ENCODE measurements at places on chromosomes 5 and 9.

DNA sequence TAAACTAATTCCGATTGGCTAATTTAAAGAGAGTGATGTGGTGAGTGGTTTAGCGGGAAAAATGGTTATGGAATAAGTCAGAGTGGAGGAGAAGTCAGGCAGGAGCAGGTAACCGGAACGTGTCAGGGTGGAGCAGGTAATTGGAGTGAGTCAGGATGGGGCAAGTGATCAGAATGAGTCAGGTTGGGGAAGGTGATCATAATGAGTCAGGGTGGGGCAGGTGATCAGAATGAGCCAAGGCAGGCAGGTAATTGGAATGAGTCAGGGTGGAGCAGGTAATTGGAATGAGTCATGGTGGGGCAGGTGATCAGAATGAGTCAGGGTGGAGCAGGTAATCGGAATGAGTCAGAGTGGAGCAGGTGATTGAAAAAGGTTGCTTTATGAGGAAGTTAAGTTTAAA, 101.4 kb downstream of the TMEM167A start:
- no peak for DNase-seq

DNA sequence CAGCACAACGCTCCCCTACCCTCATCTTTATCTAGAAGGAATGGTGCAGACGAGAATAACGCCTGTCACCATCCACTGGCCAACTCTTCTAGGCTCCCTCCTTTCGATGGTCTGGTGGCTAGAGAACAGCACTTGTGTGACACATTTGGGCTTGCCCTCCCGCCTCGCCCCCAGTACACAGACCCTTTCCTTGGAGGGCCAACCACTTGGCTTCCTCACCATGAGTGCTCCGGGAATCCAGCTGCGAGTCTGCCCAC, 1.4 kb downstream of the GNAQ start:
- peak; percentile 19 for DNase-seq

GRCh38 chr5:180799902-180800801, 2.5 kb downstream of the MGAT1 start:
- DNase-seq = no peak

DNA sequence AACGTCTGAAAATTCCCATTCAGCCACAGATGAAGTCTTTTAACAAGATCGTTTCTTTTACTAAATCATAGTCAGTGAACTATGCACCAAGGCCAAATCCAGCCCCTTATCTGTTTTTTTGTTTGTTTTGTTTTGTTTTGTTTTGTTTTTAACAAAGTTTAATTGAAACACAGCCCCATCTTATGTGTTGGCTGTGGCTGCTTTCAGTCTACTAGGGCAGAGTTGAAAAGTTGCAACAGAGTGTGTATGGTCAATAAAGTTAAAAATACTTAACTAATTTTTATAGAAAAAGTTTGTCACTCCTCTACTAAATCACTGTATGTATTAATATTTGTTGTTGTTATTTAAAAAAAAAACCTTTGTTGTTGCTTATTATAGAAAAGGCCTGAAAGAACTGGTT, 137.1 kb downstream of the CAAP1 start:
- no peak for DNase-seq

- DNase-seq = no peak
Observed at GRCh38 chr5:35880156-35880555, 23.5 kb downstream of the IL7R start.

GRCh38 chr5:80837679-80838078, 122.5 kb upstream of the RASGRF2 start:
- DNase-seq = no peak

DNA sequence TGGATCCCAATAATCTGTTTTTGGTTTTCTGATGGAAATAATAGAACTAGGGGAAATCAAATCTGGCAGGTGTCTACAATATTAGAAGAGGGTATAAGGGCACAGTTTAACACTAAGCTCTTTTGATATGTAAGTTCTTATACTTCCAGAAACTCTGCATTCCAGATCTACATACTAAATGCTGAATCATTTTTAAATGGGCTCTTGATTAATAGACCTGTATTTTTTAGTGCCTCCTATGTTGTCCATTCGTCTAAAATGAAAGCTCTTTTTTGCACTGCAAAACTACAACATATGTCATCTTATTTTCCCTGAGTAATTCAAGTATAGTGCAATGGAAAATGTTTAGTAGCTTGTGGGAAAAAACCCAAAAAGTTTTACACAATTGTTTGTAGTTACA, 44.2 kb downstream of the NR6A1 start:
- DNase-seq = no peak

DNA sequence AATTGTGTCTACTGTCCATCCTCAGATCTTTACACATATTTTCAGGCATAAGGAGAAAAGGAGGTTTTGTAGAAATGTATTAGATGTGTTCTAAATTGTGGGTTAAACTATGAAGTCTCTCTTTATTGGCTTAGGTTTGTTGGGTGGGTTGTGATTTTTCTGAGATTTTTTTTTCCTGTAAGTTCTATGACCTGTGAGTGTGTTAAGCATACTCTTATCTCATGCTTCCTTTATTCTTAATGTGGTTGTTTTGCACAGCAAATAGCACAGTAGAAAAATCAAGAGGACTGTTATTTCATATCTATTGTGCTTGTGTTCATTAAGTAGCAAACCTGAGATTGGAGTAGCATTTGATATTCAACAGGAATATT, 23.3 kb downstream of the NR2F1 start:
- DNase-seq = no peak

DNA sequence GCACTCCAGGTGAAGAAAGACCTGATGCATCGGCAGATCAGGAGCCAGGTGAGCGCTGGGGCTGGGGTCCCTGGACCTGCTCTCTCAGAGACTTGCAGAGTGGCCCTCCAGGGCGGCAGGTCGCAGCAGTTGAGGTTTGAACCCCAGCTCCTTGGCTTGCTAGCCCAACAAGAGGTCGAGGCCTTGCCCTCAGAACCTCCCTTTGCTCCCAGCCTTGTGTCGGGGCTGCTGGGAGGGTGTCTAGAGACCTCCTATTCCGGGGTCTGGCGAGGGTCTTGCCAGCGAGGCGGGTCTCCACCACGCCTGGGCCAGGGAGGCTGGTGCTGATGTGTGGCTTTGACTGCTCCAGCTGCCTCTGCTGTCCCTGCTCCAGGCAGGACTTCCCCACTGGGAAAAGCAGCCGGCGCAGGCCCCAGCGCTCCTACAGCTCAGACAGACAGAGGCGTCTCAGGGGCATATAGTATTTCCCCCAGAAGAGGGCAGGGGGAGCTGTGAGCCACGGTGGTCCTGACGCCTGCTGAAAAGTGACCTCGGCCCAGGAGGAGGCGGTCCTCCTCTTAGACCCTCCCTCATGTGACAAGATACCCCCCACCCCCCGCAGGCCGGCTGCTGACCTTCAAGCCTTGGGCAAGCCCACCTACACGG, 38.3 kb downstream of the LRSAM1 start:
- no peak for DNase-seq

GRCh38 chr5:72552041-72552557, 44.9 kb upstream of the ZNF366 start:
- no peak for DNase-seq

Measured in NCI-H510A treated with DMSO at 0.1 percent for 48 hours (cell line).